ENCODE measurements at places on chromosomes 2 and 18. TPM values are rescaled to one million over a fixed set of nuclear protein-coding genes. Genes with fewer than 3 reads are reported as not detected.

SNRNP27 gene
- polyA plus RNA-seq = 71.4 TPM

NABP1 gene
- 9.7 TPM for polyA plus RNA-seq

PTPRN gene
- not detected for polyA plus RNA-seq

CLEC4F gene
- polyA plus RNA-seq = 0.08 TPM
